ENCODE measurements at places on chromosomes 4 and X.

GRCh38 chrX:121581885-121582284 lies 534.5 kb downstream of the GLUD2 start:
- no peak for DNase-seq

DNA sequence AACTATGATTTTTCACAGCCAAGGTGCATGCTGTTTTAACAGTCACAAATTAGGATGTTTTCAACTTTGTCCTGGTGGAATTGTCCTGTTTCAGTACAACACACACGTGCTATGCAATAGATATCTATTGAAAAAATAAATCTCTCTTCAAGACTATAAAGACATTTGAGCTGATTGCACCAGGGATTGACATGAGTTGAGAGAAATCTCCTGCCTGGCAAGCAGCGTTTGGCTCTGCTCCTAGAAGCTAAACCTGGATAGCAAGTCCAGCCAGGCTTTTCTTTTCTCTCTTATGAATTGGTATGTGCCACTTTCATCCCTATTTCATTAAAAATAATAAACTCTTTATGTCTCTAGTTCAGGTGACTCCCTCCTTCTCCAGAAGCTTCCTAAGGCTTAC lies 16.6 kb upstream of the NPNT start:
- no peak for DNase-seq

DNA sequence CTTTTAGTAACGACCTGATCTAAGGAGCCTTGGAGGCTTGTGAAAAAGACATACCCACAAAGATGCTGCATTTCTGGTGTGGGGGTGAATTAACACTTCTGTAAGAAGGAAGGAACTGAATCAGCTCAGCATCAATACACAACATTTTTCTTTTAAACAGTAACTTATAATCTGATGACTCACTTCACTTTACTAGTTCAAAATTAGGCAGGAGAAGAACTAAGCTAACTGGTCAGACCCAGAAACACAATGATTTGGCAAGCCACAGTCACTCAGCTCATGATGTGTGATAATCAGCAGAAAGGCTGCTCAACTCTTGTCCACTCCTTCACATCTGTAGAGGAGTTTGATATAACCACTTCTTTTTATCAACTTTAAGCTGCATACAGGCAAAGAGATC lies 4.6 kb downstream of the MMAA start:
- no peak for DNase-seq

DNA sequence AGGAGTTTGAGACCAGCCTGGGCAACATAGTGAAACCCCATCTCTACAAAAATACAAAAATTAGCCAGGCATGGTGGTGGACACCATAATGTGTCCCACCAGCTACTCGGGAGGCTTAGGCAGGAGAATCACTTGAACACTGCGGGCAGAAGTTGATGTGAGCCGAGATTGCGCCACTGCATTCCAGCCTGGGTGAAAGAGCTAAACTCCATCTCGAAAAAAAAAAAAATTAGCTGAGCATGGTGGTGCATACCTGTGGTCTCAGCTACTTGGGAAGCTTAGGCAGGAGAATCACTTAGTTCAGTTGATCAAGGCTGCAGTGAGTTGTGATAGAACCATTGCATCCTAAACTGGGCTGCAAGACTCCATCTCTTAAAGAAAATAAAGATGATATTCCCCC lies 91.2 kb downstream of the PLS3 start:
- no peak for DNase-seq

GRCh38 chr4:163790231-163790630 lies 295.7 kb downstream of the TMA16 start:
- no peak for DNase-seq

DNA sequence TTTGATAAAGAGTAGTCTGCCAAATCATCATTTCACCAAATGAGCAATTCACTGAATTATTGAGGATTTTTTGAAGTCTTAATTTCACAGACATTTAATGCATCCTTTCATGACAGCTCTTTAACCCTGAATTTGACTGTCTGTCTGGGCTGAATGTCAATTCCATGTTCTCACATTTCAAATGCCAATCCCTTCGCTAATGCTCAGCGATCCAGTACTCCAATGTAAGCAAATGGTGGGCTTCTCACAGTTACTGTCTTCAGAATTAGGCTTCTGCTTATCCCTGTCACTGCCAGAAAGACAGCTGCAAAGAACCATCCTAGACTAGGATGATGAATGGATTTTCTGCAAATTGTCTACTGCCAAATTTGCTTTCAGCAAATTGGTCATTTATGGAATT lies 36.2 kb upstream of the USP38 start:
- DNase-seq: no peak

GRCh38 chr4:124262211-124263179 lies 450.0 kb downstream of the ANKRD50 start:
- peak; percentile 75 for DNase-seq

GRCh38 chr4:145567516-145567915 lies 51.7 kb upstream of the MMAA start:
- no peak for DNase-seq

DNA sequence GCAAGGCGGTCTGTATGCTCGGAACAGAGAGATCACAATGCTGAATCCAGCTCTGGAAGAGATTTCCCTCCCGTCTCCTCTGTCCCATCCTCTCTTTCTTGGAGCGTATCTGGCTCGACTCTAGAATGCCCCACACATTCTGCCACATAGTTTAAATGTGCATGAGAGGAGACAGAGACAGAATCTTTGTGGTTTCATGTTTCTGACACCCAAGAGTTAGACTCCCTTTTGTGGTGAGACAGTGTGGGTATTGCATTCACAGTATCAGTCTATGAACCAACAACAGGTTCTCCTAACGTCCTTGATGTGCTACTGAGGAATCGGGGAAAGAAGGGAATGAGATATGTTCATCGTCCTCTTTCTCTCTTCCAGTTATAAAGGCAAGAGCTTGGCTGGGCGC lies 25.3 kb downstream of the FAM47E start:
- no peak for DNase-seq

GRCh38 chr4:100823066-100823992 lies 305.5 kb upstream of the EMCN start:
- no peak for DNase-seq

- no peak for DNase-seq
Observed at GRCh38 chr4:168846414-168846813, 163.6 kb downstream of the CBR4 start.

DNA sequence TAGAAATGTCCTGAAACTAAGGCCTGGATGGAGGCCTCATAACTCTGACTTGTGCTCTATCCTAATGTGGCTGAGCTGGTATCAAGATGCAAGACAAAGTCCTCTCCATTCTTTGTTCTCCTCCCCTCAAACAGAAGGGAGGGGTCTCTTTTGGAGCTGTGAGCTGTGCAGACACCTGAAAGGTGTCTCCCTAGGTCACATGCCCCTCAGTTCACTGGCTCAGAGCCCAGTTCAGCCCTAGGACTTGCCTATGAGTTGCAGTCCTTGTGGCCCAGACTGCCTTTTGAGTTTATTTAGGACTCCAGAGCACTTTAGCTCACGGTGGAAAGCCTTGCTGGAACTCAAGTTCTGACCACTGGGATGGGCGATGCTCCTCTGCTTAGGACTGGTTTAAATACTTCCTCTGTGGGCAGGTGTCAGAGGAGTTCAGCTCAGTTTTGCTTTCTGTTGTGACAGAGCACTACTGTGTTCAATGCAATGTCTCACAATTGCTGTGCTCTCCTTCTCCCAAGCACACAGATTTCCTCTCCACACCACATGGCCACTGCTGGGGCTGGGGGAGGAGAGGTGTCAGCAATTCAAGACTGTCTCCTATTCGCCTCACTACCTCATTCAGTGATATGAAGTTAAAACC lies 84.8 kb upstream of the ZNF827 start:
- DNase-seq: no peak

DNA sequence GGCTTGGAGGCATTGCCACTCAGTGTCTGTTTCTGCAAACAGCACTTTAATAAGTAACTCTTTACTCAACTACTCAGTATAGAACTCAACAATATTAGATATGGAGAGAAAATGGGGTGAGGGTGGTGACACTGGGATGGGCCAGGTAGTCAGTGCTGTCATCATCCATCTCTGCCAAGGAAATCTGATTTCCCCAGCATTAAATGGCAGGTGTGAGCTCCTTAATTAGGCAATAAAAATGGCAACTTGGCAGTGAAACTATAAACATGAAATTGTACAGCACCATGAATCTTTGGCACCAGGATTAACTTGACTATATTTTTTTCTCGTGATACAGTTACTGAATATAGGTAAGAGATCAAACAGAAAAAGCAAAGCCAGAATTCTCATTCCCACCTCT lies 146.2 kb downstream of the GLRA2 start:
- DNase-seq: no peak

DNA sequence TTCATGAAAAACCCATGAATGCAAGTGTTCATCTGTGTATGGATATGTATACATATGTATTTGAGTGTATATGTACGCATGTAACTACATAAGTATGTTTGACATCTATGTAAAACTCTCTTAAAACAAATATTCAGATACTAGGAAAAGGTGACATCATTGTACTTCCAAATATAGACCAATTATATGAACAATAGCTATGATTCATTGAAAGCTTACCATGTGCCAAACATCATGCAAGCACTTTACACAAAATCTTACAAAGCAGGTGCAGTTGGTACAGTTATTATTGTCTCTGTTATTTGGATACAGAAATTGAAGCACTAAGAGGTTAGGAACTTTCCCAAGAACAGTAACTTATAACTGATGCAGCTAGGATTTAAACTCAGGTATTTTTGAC lies 21.4 kb downstream of the MAGEB17 start:
- no peak for DNase-seq
